ENCODE measurements at places on chromosomes 4 and X.

DNA sequence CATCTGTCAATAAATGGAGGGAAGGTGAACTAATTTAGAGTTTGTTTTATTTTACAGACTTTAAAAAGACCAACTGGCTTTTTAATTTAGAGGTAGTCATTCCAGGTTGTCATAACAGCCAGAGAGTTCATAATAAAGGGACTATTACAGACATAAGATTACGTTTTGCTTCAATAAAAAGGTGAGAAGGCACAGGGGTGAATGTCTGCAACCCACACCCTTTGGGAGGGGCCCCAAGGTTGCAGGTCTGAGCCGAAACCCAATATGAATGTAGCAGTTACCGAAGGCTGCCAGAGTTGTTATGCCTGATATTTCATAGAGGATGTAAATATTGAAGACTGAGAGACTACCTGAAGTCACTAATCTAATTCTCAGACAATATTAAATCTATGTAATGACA is 329.7 kb upstream of the GALNT7 start:
- no peak for DNase-seq

- DNase-seq = no peak
Observed at GRCh38 chrX:38726612-38727011, 74.6 kb upstream of the MID1IP1 start.

GRCh38 chr4:123488916-123489315 is 92.3 kb downstream of the SPRY1 start:
- no peak for DNase-seq

DNA sequence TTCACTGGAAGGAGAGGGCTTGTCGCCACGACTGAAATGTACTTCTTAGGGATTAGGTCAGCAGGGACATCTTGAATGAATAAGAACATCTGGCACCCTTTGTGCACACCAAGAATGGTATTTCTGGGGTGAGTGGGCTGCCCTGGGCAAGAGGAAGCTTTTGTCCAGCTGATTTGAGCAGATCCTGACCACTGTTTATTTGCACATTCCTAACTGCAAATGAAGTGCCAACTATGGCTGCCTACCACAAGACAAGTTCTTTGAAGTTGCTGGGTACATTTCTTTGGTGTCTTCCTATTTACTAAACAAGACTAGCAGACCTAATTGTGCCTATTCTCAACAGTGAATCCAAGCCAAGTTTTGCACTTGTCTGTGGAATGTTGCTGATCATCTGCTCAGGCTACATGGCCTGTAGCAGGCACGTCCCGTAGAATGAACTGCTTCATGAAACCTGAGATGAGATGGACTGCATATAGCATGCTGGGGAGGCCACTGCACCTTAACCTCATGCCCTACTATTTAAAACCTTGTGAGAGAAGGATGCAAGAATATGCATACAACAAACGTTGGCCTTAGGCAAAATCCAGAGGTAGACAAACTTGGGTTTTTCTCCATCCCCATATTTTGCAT is 45.0 kb downstream of the PIR start:
- no peak for DNase-seq

DNA sequence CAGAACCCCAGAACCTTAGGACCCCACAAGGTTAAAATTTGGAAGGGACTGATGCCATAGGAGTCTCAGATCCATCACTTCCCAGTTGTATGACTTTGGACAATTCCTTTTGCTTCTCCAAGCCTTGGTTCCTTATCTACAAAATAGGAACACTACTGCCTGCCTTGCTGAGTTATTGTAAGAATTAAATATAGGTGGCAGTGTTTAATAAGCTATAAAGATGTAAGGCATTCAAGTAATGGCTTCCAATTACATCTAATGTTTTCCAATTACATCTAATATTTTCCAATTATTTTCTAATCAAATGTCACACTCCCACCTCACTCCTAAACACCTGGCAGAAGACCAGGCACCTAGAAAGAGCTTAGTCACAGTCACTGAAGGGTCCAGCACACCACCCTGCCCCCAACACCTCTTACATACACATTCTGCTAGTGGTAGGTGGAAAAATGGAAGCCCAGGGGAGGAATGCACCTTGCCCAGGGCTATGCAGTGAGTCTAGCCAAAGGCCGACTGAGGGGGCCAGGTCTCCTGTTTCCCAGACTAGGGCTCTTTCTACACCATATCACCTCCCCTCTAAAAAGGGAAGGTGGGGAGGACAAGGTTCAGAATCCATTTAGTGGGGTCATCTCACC is 24.5 kb upstream of the KDM5C start:
- DNase-seq = no peak

DNA sequence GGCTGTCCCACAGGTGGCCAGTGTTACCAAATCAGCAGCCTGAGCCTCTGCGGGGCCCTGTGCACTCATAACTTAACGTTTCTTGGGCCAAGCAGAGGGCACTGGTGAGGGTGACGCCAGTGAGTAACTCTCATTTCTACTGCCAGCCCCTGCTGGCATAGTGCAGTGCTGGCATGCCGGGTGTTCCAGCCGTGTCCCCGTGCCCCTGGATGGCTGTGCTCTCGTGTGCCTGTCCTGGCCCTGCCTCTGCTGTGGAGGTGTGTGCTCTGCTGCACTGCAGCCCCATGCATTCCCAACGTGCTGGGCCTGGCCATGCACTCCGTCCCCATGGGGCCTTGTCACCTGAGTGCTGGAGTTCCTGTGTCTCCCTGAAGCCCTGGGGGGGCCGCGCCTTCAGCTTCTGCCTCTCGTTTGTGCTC is 14.7 kb downstream of the TBC1D14 start:
- DNase-seq = no peak

All from GM19239 (cell line).